ENCODE measurements at places on chromosomes 11 and 22.

GRCh38 chr11:32779136-32779535, 15.3 kb downstream of the CCDC73 start:
- DNase-seq = no peak

DNA sequence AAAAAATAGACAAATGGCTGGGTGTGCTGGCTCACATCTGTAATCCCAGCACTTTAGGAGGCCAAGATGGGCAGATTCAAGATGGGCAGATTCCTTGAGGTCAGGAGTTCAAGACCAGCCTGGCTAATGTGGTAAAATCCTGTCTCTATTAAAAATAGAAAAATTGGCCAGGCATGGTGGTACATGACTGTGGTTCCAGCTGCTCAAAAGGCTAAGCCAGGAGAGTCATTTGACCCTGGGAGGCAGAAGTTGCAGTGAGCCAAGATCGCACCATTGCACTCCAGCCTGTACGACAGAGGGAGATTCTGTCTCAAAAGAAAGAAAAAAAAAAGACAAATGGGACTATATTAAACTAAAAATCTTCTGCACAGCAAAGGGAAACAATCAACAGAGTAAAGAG, 55.4 kb downstream of the USP35 start:
- no peak for DNase-seq

DNA sequence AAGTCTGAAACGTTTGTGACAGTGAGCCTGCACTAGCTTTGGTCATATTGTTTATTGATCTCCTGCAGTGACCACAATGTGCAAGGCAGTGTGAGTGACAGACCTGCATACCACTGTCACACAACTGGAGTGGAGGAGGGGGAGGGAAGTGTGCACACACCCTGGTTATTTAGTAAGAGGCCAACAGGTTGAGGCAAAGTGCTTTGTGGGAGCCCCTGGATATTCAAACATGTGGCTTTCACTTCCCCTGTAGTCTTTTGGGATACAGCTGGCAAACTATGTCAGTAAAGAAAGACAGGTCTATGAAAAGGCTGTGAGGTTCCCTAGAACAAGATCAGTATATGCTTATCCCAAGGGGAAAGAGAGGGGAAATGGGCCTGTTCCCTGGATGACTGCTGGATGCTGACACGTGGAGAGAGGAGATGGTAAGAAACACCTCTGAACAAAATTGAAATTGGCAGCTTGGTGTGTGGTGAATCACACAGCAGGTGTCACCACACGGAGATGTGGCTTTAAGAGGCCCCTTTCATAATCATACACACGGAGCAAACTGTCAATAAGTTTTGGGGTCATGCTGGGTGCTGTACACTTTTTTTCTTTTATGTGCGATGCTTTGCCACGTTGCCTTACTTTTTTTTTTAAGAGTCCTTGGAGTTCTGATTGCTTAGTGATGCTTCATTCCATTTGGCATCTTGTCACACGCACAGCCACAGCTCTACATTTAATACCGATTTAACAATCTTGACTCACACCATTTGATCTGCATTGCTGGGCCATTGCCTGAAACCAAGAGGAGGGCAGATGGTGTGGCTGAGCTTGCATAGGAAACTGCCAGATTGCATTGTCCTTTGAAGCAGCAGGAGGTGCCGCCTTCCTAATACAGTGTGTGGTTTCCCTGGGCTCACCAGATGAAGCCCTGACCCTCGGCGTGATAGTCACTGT, 11.3 kb downstream of the OSBP2 start:
- no peak for DNase-seq

- no peak for DNase-seq
Measured at GRCh38 chr11:118820412-118821357, 29.7 kb upstream of the DDX6 start.

- DNase-seq = no peak
Measured at GRCh38 chr22:29291215-29291614, 15.2 kb upstream of the GAS2L1 start.

- no peak for DNase-seq
Measured at GRCh38 chr11:45643598-45644260, 21.7 kb downstream of the CHST1 start.

DNA sequence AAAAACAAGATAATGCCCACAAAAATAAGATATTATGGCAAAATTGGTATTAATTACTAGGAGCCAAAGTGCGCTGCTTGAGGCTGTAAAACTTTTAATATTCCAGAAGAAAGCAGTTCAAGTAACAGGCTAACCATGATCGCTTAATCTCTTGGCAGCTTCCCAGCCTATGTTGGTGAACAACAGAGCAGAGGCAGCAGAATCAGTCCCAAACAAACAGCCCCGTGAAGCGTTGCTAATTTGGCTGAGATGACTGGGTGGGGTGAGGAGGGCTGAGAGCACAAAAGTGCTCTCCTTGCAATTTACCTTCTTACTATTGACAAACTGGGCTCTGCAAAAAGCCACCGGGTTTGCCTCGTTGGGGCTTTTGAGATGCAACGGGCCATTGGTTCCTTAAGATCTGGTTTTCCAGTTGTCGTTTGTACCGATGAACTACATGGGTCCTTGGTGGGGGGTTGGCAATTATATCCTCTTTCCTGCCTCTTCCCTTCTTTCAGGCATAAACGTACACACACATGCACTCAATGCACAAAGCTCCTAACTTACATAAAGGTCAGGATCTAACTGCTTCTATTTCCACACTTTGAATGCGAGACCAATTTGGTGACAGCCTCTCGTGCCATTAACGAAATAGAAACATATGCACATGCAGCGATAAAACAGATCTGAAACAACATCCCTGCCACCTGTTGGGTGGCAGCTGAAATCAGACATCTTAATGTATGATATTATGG, 407.6 kb upstream of the CADM1 start:
- DNase-seq = no peak

- DNase-seq = no peak
Measured at GRCh38 chr11:73425108-73425507, 48.9 kb downstream of the RELT start.

DNA sequence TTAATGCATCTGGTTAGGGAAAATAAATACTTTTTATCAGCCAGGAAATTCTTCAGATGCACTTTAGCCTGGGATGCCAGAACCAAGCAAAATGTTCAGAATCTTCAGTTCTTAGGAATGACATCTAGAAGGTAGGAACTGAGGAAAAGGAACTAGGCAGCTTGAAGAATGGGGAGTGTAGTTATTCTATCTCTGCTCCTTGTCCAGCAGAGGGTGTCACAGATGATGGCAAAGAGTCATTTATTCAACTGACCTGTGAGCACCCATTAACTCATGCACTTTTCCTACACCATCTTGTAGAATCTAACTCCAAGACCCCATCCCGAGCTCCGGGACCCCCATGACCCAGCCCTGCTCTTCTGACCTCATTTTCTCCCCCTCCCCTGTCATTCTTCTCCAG, 122.1 kb upstream of the ISX start:
- DNase-seq = no peak

DNA sequence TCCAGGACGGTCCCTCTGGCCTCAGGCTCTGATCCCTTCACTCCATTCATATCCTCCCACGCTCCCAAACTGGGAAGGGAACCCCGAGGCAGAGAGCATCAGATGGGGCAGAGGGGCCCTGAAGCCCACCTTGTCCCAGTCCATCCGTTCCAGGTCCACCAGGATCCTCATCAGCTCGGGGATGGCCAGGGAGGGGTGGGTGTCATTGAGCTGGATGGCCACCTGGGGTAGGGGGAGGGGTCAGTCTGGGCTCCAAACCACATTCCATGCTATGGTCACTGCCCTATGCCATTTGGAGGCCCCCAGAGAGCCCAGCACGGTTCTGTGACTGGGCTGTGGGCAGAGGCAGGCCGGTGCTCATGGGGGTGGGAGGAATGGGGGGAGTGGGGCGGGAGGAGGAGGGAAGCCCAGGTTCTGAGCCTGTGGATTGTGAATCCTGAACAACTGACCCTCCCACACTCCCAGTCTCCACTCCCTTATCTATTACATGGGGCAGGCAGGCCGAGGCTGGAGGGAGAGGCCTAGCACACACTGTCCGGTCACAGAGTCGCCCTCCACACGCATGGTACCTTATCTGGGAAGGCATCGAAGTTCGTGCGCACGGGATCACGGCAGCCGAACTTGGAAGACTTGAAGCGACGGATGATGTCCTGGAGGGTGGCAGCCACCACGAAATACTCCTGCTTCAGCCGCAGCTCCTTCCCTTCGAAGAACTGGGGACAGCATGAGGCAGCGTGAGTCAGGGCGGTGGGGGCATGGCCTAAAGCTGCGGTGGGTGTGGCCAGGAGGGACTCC, 5.5 kb downstream of the PYGM start:
- no peak for DNase-seq

GRCh38 chr11:91850021-91850420, 374.6 kb upstream of the FAT3 start:
- no peak for DNase-seq
